Amniotic stem cell (primary cell): ENCODE measurements at places on chromosomes 1 and 21.

DNA sequence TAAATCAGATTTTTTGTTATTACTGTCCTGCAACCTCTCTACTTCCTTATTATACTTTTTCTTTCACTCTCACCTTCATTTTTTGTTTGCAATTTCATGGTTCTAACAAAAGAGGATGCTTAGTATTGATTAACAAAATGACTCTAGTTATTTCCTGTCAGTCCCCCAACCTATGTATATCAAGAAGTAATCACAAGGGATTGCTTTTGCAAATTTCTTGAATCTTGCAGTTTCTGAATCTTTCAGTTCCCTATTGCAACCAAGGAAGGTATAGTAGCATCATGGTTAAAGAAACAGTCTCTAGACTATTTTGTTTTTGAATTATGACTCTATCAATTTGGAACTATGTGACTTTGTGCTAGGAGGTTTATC is 446.9 kb downstream of the NEGR1 start:
- no peak for DNase-seq

- no peak for DNase-seq
These were observed 221.9 kb downstream of the MRPL39 start for GRCh38 chr21:25385341-25385740.

GRCh38 chr21:35206141-35207125 is 157.3 kb upstream of the RUNX1 start:
- no peak for DNase-seq

GRCh38 chr21:42312626-42313104 is 2.5 kb downstream of the TFF3 start:
- DNase-seq, result no peak

GRCh38 chr1:231058416-231059109 is 18.5 kb upstream of the FAM89A start:
- no peak for DNase-seq

GRCh38 chr1:8456308-8456912 is 138.5 kb downstream of the SLC45A1 start:
- peak; percentile 49 for DNase-seq

DNA sequence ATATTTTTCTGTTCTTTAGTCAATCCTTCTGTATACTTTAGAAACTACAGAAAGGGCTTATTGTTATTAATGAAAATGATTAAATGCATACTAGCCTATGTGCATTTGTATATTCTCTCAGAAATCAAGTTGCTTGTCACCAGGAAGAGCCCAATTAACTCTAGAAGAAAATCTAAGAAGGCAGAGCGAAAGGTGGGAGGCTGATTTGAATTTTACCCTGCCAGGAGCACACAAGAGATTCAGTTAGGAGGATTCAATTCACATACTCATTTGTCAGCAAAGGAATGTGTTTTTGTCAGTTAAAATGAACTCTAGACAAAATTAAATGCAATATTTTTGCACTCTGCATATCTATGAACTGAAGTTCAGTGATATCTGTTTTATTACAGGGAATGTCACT is 411.8 kb downstream of the KCNT2 start:
- no peak for DNase-seq

GRCh38 chr1:235697508-235697907 is 47.9 kb upstream of the GNG4 start:
- no peak for DNase-seq

- DNase-seq, result no peak
These were observed 46.5 kb downstream of the ZNHIT6 start for GRCh38 chr1:85661767-85662166.

DNA sequence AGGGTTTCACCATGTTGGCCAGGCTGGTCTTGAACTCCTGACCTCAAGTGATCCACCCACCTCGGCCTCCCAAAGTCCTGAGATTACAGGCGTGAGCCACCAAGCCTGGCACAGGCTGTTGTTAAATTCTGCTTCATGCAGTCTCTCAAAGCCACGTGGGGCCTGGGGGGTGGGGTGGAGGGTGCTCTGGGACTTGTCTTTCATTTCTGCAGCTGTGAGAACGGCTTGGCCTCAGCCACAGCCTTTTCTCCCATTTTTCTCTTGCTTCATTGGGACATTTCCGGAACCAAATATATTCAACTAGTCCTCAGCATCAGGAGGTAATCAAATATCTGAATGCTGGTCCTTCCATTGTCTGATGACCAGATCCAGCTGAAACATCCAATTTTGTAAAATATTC is 27.6 kb upstream of the KCNE2 start:
- DNase-seq, result no peak

- DNase-seq, result no peak
These were observed 239.1 kb upstream of the SGIP1 start for GRCh38 chr1:66294707-66295370.

DNA sequence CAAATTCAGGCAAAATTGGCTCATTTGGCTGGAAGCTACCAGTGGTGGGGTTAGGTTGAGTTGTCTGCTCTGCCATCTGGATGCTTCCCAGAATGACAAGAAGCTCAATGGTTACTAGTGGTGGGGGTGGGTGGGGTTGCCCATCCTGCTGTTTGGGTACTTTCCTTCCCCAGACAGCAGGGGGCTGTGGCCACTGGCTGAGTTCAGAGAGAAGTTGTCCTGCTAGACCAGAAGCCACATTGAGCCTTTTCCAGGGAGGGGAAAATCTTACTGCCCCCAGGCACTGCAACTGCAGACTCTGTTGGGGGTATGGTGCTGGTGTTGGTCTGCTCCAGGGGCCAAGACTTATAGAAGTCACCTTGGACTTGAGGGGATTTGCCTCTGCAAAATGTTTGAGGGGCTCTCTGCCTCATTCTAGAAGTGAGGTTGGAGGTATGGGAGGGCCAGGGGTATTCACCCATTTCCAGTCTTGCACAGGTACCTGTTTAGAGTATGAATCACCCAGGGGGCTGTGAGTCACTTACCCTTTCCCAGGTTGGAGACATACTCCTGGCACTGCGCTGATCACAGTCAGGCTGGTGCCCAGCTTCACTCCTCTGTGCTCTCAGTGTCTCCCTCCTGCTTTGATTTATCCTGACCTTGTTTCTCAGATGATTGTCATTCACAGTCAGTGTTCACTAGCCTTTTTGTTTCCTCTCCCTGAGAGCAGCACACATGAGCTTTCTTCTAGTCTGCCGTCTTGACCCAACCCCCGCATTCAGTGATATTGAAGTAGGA is 89.1 kb upstream of the NEGR1 start:
- DNase-seq, result no peak

- DNase-seq, result no peak
These were observed 42.0 kb upstream of the CD34 start for GRCh38 chr1:207952617-207953542.

GRCh38 chr1:230772457-230773395 is 25.5 kb downstream of the CAPN9 start:
- DNase-seq, result no peak

DNA sequence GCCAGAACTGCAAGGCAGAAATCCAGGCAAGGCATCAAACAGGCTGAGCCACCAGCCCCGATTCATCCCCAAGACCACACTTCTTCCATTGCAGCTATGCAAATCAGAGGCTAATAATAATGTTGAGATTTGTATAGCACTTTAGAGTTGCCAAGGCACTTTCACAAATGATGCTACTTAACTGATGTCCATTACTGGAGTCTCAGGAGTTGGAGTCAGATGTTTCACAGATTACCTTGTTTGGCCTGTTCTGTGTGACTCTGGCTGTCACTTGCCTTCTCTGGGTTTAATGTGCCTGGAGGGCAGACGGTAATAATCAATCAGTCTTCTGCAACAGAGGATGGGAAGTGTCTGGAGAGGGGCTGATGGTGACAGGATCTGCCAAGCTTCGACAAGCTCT is 40.8 kb upstream of the MPZL1 start:
- DNase-seq, result no peak

DNA sequence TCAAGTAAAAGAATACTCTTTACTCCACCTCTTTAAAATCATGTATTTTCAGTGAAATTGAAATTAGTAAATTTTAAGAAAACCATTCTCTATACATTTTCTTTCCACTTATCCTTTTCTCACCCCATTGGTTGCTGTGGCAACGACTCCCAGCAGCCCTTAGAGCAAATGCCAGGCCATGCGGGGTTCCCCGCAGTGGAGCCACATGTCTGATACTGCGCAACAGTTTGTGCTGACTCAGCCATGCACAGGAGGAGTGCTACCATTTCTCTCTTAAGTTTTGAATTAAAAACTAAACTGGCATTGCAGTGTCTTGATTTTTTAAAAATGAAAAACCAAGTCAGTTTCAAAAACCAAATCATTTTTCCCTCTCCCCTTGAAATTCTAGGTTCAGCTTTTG is 214.1 kb upstream of the L1TD1 start:
- DNase-seq, result no peak

DNA sequence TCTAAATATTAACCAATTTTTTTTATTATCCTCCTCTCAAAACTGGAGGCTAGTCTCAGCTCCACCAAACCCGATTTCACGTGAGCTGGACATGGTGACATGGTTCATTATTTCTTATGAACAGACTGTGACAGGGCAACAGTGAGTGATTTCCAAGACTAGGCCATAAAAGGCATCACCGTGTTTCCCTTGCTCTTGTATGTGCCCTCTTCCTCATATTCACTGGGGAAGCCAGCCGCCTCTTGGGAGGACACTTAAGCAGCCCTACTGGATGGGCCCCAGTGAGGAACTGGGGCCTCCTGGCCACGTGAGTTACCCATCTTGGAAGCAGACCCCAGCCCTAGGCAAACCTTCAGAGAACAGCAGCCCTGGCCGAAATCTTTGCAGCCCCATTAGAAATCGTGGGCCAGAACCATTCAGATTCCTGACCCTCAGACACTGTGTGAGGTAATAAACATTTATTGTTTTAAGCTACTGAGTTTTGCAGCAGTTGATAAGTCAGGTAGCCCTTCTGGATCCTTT is 105.0 kb downstream of the GALNT2 start:
- DNase-seq, result no peak
